ENCODE measurements at places on chromosomes 7 and 10.

- DNase-seq = no peak
Observed at GRCh38 chr10:7755103-7755502, 32.7 kb downstream of the KIN start.

- peak; percentile 71 for DNase-seq
Observed at GRCh38 chr10:75187961-75188426, 22.6 kb upstream of the VDAC2 start.

GRCh38 chr10:49172061-49172776, 16.0 kb downstream of the TMEM273 start:
- DNase-seq = no peak

GRCh38 chr7:92997152-92997551, 120.6 kb downstream of the SAMD9 start:
- no peak for DNase-seq

- DNase-seq = no peak
Observed at GRCh38 chr10:113369365-113369694, 183.5 kb upstream of the HABP2 start.

GRCh38 chr10:3067859-3068179, 471 bp downstream of the PFKP start:
- DNase-seq = no peak

- DNase-seq = no peak
Observed at GRCh38 chr7:130352194-130353074, 7.8 kb downstream of the CPA5 start.

All from activated CD4-positive, alpha-beta T cell treated with anti-CD3 and anti-CD28 coated beads, Interleukin-10, Interleukin-2, amounts not matched to agents 100 ng/mL and 50 ng/mL, durations not matched to agents 16 hours and 8 hours (primary cell).